Thymus (tissue), 14 donors: ENCODE measurements at places on chromosomes 6 and 20.

- no peak for DNase-seq
Measured at GRCh38 chr6:100212131-100212530, 218.1 kb upstream of the MCHR2 start.

- no peak for DNase-seq
Measured at GRCh38 chr6:8066108-8066507, 1.9 kb upstream of the BLOC1S5 start.

DNA sequence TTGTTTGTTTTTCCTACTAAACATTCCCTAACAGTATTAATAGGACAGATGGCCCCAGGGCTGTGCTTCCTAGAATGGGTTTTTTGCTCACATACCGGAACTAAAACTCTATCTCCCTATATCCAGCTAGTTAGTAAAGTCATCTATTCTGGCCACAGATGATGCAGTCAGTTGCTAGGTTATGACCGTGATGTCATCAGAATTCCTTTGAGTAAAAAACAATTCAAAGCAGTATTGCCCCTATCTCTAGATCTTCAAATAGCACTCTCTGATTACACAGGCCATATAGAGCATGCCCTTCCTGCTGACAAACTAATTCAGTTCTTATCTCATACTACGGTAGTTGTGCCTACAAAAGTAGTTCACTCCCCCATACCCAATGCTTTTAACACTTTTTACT is 17.9 kb upstream of the ZNF451 start:
- no peak for DNase-seq

DNA sequence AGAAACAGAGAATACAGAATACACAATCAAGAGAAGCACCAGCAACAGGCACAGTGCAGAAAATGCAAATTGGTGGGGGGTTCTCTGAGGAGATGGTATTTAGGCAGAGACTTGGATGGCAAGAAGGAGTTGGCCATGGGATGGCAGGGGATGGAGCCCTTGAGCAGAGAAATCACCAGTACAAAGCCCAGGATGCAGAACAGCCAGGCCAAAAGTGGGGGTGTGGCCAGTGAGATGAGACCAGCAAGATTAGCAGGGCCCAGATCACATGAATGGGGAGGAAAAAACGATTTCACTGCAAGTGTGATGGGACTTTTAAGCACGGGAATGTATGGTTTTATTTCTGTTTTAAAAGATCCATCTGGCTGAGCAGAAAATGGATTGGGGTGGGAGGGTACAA is 63.4 kb downstream of the TRAM2 start:
- no peak for DNase-seq

DNA sequence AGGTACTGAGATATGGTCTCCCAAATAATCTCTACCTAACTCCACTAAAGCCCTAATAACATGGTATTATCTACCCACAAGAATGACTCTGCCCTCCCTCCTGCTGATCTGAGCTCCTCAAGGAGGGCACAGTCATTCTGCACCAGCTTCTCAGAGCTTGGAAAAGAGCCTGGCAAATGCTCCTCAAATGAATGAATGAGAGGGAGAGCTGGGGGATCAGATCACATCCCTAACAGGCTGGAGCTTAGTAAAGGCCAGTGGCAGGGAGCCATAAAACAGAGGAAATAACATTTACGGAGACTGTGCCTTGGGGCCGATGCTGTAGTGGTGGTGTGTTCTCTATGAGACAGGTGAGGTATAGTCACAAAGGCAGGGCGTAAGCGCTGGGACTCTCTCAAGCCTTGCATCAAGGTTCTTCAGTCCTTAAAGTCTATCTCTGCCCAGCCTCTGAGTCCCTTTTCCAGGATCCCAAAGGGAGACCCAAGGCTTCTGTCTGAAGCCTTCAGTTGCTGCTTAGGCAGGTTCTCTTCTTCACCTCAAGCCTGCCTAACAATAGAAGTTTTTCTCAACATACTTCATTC is 7.2 kb upstream of the NNAT start:
- DNase-seq, result no peak
